ENCODE measurements at places on chromosomes 2 and 18.

DNA sequence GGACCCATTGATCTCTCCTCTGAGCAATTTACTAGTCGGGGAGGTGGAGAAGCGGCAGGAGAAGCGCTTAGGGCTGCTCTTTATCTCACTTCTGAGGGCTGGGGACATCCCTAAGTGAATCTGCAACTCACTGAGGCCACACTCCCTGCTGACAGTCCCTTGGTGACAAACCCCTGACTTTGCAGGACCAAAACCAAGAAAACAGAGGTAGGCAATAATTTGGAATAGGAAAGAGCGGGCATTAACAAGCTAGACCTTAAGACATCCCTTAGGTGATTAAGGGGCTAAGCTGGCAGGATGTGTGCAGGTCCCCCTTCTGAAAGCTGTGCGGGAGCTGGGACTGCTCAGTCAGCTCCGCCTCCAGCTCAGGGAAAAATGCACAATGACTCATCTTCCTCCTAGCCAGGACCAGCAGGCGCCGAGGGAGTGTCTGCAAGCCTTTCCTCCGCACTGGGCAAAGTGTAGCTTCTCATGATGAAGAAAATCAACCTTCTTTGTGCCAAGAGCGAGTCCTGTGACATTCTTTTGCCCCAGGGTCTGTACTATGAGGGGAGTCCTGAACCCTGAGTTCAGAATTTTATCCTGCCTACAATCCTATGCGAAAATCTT, 63.3 kb downstream of the BOD1L2 start:
- no peak for DNase-seq

DNA sequence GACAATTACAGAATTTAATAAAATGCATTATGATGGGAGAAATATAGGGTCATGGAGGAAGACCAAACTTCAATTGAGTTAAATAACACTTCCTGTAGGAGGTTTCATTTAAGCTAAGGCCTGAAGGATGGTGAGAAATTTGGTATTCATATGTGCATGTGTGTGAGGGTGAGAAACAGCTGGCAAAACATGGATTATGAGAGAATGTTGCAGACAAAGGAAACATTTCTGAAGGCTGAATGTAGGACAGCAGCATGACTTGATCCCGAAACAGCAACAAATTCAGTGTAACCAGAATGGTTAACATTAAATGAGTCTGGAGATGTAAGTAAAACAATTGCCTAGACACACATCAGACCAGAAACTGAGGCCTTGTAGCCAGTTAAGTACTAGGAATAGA, 630.8 kb downstream of the NR4A2 start:
- no peak for DNase-seq

- DNase-seq: no peak
Observed at GRCh38 chr2:60855989-60856669, 25.2 kb upstream of the REL start.

GRCh38 chr2:61176755-61177726, 15.1 kb downstream of the C2orf74 start:
- DNase-seq: peak; percentile 78

DNA sequence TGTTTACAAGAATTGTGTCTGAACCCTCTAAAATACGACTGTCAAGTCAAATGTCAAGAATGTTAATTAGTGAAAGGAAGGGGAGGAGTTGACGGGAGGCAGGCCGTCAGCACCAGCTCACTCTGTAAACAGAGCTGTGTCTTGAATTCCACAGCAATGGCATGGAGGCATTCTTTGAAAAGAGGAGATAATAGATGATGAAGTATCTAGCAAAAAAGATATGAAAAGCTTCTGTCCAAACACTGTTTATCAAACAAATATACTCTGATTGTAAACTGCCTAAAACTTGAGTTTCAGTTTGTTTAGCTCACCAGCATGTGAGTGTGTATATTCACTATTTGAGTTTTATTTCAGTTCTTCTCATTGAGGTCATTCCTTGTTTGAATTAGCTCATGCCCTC, 94.7 kb upstream of the CDC42EP3 start:
- DNase-seq: no peak

- no peak for DNase-seq
Observed at GRCh38 chr2:192469612-192470011, 274.9 kb upstream of the TMEFF2 start.

DNA sequence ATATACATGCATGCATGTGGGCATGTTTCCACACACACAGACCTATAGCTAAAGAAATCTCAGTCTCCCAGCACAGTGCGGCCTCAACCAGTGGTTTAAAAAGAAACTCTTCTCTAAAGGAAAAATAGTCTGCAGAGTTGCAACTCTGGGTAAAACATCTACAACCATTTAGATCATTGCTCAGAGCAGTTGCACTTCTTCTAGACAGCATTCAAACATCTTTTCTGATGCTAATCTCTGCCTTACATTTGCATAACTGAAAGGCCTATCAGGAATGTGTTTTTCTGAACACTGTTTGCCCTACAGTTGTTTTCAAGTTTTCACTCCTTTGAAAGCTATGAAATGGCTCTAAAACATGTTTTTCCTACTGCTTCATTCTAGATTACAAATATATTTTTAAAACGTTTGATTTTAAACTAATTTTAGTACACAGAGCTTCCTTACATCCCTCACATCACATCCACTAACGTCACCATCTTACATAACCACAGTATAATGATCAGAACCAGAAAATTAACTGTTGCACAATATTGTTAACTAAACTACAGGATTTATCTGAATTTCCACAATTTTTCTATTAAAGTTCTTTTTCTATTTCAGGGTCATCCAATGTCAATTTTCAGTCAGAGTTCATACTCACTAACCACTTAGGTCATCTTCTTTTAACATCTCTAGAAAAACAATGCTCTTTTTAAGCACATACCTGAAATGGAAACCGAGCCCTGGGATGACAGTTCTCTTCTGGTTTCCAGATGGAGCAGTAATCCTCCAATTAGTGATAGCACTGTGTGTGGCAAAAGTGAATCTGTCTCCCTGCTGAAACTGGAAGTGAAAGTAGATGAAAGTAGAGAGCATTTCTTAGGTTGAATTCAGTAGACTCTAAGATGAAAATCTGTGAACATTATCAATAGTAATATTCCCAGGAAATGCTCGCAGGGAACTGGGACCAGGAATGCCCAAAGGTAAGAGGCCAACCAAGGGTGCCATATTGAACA, 501.6 kb upstream of the GCFC2 start:
- no peak for DNase-seq

DNA sequence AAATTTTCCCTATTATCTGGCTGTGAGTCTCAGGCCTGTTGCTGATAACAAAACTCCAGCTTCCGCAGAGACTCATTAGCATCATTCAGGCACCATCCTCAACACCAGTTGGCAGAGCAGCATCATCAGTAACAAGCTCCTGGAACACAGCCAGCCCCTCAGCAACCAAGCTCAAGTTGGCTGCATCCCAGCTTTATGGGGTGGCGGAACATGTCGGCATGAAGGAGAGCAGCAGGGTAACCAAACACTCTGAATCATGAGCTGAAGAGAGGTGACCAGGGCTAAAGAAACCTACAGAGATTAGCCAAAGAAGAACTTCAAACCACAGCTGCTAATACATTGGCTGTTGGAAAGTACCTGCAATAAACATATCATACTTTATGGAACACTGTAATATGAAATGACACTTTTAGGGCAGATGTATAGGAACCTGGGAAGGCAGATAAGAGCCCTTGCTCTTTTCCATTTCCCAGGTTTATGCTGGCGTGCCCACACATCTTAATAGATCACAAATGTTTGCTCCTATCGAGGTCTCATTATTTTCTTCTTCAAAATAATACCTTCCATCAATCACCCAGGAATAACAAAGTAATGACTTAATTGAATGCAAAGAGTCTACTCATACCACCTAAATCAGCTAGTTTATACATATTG, 63.8 kb downstream of the PDE11A start:
- DNase-seq: no peak

GRCh38 chr18:70188113-70188512, 17.4 kb downstream of the RTTN start:
- DNase-seq: no peak

GRCh38 chr2:46003903-46004473, 293.2 kb upstream of the EPAS1 start:
- no peak for DNase-seq

- no peak for DNase-seq
Observed at GRCh38 chr2:97701851-97702465, 11.4 kb upstream of the ZAP70 start.

GRCh38 chr2:120775801-120776589, 40.3 kb downstream of the GLI2 start:
- DNase-seq: no peak

GRCh38 chr2:222399038-222399783, 25.1 kb upstream of the SGPP2 start:
- DNase-seq: no peak

DNA sequence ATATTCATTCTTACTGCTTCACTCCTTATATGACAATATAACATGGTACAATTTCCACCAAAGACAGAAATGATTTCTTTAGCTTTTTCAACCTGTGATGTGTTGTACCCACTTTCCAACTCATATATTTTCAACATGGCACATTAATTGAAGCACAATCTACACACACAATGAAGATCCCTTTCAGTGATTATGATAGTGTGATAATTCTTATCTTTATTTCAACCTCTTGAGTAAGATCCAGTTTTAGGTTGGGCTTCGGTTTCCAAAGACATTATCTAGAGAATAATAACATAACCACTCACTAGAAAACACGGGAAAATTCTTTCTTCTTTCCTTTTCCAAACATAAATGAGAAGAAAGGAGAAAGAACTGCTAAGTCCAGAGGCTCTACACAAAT, 3.4 kb upstream of the DSG3 start:
- no peak for DNase-seq

- DNase-seq: no peak
Observed at GRCh38 chr2:216560838-216561270, 62.2 kb downstream of the RPL37A start.

DNA sequence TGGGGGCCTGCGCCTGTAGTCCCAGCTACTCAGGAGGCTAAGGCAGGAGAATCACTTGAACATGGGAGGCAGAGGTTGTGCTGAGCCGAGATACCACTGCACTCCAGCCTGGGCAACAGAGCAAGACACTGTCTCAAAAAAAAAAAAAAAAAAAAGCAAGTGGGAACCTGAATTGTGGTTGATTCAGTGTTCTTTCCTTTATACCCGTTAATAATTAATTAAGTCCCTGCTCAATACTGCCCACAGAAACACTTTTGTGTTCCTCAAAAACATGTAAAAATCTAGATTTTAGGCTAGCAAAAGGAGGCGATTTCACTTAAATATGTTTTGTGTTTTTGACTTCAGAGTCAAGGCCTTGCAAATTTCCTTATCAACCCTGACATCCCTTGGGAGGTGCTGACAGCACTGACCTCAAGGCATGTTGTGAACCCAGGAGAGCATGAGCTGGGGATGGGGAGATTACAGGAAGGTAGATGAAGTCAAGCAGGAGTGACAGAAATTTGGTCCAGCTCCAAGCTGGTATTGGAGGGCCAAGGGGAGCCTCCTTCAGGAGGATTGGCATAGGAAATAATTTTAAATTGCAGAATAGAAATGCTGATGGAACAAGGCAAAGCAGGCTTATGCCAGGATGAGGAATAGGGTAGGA, 89.0 kb upstream of the PNPT1 start:
- DNase-seq: no peak

DNA sequence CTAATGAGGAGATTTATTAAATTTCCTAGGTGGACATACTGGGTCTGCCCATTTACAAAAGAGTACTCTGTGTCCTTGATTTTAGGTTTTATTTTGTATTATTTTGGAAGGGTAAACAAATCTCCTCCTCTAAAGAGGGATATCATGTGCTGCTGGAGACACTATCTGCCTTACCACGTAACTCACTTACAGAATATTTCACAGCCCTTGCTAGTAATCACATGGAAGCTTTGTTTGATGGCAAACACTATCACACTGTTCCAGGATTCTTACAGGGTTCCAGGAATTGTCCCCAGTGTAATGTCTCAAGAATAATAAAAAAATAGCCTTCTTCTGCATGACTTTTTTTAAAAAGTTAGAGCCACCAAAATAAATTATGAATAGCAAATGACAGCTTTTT, 29.2 kb upstream of the ACVR1C start:
- DNase-seq: no peak

DNA sequence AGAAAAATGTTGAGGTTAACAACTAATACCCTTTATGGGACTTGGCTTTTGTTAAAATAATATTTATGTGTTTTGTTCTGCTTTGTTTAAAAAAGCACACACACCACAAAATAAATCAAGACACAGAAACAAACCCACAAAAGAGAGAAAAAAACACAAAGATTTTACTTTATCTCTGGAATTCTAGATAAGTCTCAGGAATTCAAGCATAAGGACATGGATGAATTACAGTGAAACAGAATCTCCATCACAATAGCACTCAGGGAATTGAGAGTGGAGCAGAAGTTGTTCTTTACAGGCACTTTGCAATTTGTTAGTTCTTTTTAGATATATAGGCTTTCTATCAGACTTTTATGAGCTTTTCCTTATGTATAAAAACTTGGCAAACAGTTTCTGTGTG, 360.9 kb upstream of the ZC3H15 start:
- DNase-seq: no peak

DNA sequence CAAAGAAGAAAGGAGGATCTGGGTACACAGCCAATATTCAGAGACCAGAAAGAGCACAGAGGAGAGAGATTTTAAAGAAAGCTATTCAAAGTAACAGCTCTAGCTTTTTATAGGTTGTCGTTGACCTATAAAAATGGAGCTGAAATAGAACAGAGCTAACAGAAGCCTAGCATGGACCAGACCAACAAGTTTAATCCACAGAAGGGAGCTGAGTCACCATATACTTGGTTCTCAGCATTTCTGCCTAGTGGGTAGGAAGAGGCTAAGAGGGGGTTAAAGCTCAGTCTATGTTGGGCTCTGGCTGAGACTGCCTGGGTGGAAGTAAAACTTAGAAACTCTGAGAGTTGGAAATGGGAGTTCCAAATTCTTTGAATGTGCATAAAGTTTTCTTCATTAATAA, 678.0 kb upstream of the CDH2 start:
- DNase-seq: no peak

DNA sequence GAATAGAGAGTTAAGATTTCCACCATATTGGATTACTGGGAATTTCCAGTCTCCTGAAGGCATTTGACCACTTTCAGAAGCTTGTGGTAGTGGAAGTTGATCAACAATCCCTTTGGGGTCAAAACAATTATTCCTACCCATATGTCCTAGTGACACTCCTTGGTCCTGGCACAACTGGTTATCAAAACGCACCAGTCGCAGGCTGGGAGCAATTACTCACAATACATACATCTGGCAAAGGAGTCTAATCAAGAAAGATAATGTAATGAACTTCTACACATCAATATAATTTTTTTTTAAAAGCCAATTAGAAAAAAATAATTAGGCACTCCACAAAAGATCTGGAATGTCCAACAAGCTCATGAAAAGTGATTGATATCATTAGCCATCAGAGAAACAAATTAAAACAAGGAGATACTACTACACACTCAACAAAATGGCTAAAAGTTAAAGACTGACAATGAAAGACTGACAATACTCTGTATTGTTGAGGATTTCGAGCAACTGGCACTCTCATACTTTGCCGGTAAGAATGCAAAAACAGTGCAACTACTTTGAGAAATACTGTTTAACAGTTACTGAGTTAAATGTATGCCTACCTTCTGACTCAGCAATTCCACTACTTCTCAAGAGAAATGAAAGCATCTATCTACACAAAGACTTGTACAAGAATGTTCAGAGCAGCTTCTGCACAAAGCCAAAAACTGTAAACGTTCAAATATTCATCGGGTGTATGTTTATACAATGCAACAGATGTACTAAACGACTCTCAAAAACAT, 2.0 kb downstream of the INO80C start:
- no peak for DNase-seq

- DNase-seq: no peak
Observed at GRCh38 chr2:108454440-108454839, 5.4 kb downstream of the GCC2 start.

Data from caudate nucleus (tissue), 63 donors.